Upper lobe of right lung (tissue), 1 donor: ENCODE measurements at places on chromosomes 5 and 9. TPM values are rescaled to one million over a fixed set of nuclear protein-coding genes. Genes with fewer than 3 reads are reported as not detected.

- H3K36me3 ChIP-seq, result no peaks in the 10 kb centered on the region
- H3K4me1 ChIP-seq, result no peaks in the 10 kb centered on the region
- no peak overlapping the region for H3K4me3 ChIP-seq
- DNase-seq, result no peak
- H3K27ac ChIP-seq, result no peak overlapping the region
Measured at GRCh38 chr5:100161868-100162267, 373.3 kb upstream of the FAM174A start.

DNA sequence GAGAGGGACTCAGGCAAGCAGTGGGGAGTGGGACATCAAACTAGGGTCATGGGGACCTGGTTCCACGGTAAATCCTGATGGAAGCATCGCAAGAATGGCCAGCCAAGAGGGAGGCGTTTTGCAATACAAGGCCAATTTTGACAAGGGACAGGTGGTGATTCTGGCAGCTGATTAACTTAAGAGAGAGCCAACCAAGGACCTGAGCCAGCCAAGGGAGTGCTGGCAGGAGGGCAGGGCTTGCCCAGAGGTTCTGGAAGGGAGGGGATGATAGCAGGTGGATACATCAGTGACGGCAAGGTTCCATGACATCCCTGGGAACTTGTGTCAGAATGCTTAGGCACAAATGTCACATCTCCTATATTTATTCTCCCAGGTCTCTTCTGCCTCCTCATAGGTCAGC lies 32.8 kb upstream of the PUM3 start:
- no peak overlapping the region for H3K4me3 ChIP-seq
- no peak overlapping the region for H3K27ac ChIP-seq
- DNase-seq, result no peak

DNA sequence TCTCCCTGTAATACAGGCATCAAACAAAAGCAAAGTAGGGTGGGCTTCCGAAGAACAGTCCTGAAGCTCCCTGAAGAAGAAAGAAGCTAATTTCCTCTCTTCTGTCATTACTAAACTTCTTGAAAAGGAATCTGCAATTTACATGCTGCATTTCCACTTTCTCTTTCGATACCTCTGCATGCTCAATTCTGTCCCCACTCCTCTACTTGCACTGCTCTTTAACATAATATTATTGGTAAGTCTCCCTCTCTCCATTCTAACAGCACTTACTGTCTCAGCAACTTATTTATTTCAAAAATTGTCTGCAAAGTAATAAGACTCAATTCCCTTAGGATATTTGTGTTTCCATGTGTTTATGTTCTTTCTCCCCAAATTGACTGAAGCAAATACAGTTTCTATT lies 3.9 kb upstream of the PLPP1 start:
- peaks cover 8% of the 10 kb centered on the region for H3K4me1 ChIP-seq
- no peak overlapping the region for H3K4me3 ChIP-seq
- no peak for DNase-seq
- H3K27me3 ChIP-seq, result no peaks in the 10 kb centered on the region
- H3K27ac ChIP-seq, result peak overlapping the region; percentile 40

DNA sequence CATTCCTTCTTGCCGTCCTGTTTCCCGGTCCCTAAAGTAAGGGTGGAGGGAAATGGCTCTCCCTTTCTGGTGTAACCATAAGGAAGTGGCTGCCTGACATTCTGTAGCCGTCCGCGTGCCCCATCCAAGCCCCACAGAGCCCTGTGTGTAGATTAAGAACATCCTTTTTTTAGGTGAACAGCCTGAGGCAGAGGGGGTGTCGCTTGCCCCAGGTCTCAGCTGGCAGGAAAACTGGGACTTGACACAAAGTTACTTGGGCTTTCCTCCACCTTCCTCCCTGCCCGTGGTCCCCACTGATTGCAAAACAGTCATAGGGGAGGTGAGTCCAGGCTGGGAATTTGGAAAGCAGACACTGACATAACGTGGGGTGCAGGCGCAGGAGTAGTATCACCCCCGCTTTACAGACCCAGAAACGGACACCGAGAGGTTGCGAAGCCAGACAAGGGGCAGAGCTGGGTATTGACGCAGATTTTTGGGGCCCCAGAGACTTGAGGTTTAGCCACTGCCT lies 22.8 kb downstream of the C9orf50 start:
- peak overlapping the region; percentile 89 for H3K27ac ChIP-seq
- DNase-seq, result no peak
- peaks cover 36% of the 10 kb centered on the region for H3K4me1 ChIP-seq
- H3K4me3 ChIP-seq, result peak overlapping the region; percentile 59
- no peaks in the 10 kb centered on the region for H3K36me3 ChIP-seq

DNA sequence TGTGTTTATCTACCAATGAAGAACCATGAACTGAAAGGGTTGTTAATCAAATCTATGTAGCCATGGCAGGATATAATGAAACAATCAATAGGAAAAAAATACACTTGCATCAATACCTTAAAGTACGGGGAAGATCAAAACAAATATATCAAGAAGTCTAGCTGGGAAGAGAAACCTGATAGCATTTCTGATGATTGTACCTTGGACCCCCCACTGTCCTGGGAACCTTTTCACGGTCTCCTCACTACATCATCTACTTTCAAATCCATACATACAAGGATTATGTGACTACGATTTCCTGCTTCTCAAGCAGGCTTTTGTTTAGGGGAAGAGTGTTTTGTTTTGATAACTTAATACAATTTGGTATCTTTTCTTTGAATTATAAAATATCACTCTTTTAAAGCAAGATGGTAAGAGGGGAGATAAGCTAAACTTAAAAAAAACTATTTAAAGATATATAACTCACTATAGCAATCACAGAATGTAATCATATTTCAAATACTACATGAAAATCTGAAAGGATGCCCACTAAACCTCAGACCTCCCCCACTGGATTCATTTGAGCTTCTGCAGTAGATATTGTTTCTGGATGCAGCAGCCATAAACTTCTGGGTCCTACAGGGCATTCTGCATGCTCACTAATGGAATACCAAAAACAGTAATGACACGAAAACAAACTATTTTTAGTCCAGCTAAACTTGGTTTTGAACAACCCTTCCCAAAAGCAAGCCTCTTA lies 8.0 kb downstream of the EBF1 start:
- H3K27ac ChIP-seq, result no peak overlapping the region
- DNase-seq, result no peak
- H3K4me3 ChIP-seq, result no peak overlapping the region
- peaks cover 20% of the 10 kb centered on the region for H3K27me3 ChIP-seq
- H3K4me1 ChIP-seq, result no peaks in the 10 kb centered on the region

DNA sequence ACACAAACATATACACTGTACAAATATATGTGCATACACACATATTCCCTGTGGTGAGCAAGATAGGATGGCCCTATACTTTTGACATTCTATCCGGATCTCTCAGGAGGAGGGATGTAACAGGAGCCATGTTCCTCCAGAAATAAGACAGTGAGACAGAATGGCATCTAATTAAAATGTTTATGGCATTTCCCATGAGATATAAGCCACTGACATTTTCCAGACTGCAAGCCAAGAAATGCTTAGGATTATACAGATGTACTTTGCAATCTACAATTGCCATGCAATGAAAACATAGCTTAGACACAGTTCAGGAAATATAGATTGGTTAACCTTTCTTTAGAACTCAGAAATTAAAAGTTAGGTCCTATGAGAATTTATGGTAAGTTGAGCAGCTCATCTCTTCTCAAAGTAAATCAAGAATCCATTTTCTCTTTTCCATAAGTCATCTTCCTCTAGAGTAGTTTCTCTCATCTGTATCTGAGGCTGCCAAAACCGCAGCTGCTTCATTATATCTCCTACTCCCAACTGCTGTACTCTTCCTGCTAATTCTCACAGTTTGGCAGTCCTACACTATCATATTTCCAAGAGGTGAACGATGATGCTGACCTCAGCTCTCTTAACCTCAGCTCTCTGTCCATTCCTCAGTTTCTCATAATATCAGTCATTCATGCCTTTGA lies 1719.1 kb downstream of the MAT2B start:
- H3K4me3 ChIP-seq, result no peak overlapping the region
- H3K27me3 ChIP-seq, result no peaks in the 10 kb centered on the region
- H3K27ac ChIP-seq, result no peak overlapping the region
- H3K36me3 ChIP-seq, result no peaks in the 10 kb centered on the region

DNA sequence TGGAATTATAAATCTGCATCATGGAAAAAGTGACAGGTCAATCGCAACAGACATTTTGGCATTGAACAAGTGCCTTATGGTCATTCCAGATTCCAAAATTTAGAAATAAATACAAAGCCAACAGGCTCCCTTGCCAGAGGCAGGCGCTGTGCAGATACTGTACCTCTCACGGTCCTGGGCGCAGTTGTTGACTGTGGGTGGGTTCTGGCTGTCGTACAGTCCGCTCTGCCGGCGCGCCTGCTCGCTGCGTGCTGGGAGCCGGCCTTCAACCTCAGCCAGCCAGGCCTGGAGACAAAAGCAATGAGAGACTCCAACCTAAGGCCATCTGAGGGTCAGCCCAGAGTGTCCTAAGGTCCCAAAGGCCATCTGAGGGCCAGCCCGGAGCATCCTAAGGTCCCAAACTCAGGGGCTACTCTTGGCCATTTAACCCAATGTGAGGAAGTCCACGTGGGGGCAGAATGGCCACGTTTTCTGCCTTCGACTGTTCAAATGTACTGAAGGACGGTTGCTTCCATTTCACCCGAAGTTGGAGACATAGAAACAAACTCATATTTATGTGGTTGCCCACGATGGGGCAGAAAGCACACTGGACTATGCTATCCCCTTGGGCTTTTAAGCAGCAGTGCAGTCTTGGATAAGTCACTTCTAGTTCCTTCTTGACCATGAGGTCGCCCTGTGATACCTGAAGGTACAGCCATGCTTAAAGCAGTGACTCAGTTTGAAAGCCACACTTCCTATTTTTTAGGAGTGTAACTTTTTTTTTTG lies 65.2 kb downstream of the USP20 start:
- no peaks in the 10 kb centered on the region for H3K27me3 ChIP-seq
- DNase-seq, result no peak
- H3K27ac ChIP-seq, result no peak overlapping the region

GRCh38 chr5:174827558-174827957 lies 103.2 kb downstream of the MSX2 start:
- H3K4me1 ChIP-seq, result no peaks in the 10 kb centered on the region
- DNase-seq, result no peak
- H3K27ac ChIP-seq, result no peak overlapping the region
- no peaks in the 10 kb centered on the region for H3K27me3 ChIP-seq
- H3K36me3 ChIP-seq, result no peaks in the 10 kb centered on the region

DNA sequence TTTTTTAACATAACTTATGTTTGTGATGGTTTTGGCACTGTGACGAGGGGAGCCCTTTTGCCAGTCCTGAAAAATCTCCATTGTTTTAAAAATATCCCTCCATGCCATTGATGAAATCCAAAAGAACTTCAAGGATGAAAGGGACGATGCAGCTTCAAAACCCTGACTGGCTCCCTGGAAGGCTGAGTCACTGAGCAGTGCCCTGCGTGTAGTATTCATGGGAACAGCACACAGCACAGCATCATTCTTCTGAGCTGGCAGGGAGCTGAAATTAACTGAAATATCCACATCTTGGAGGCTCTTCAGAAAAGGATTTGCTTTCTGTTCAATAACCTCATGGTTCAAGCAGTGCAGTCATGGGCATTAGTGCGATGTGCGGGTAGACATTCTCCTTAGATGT lies 29.7 kb downstream of the PDE4D start:
- H3K4me1 ChIP-seq, result no peaks in the 10 kb centered on the region
- no peak for DNase-seq
- no peak overlapping the region for H3K27ac ChIP-seq
- no peaks in the 10 kb centered on the region for H3K27me3 ChIP-seq
- no peaks in the 10 kb centered on the region for H3K36me3 ChIP-seq
- no peak overlapping the region for H3K4me3 ChIP-seq

DNA sequence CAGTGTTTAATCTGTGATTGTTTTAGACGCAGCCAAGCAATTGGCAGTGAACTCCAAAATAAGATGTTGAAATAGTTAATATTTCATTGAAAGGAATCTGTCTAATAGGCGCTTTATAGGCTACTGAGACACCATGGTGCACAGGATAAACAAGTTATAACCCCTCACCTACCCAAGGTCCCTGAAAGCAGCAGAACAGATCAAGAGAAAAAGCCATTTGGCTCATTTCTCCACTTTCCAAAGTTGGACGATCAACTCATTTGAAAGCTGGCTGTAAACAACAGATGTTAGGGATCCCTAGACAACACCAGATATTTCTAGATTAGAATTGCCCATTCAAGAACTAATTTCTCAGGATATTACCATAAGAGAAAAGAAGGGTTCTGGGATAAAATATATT lies 4.9 kb downstream of the PUM3 start:
- peak overlapping the region; percentile 40 for H3K27ac ChIP-seq
- H3K4me1 ChIP-seq, result peaks cover 53% of the 10 kb centered on the region
- H3K4me3 ChIP-seq, result peak overlapping the region; percentile 9
- peaks cover 29% of the 10 kb centered on the region for H3K36me3 ChIP-seq
- no peaks in the 10 kb centered on the region for H3K27me3 ChIP-seq

- no peak overlapping the region for H3K4me3 ChIP-seq
- H3K27me3 ChIP-seq, result no peaks in the 10 kb centered on the region
- no peak for DNase-seq
- no peak overlapping the region for H3K27ac ChIP-seq
- no peaks in the 10 kb centered on the region for H3K36me3 ChIP-seq
Measured at GRCh38 chr5:127802477-127802865, 99.3 kb downstream of the CCDC192 start.

GRCh38 chr5:173056783-173057061 lies 570 bp downstream of the CREBRF start:
- no peak for DNase-seq
- peaks cover 4% of the 10 kb centered on the region for H3K36me3 ChIP-seq
- H3K4me3 ChIP-seq, result peak overlapping the region; percentile 99
- H3K4me1 ChIP-seq, result peaks cover 20% of the 10 kb centered on the region
- H3K27me3 ChIP-seq, result no peaks in the 10 kb centered on the region

DNA sequence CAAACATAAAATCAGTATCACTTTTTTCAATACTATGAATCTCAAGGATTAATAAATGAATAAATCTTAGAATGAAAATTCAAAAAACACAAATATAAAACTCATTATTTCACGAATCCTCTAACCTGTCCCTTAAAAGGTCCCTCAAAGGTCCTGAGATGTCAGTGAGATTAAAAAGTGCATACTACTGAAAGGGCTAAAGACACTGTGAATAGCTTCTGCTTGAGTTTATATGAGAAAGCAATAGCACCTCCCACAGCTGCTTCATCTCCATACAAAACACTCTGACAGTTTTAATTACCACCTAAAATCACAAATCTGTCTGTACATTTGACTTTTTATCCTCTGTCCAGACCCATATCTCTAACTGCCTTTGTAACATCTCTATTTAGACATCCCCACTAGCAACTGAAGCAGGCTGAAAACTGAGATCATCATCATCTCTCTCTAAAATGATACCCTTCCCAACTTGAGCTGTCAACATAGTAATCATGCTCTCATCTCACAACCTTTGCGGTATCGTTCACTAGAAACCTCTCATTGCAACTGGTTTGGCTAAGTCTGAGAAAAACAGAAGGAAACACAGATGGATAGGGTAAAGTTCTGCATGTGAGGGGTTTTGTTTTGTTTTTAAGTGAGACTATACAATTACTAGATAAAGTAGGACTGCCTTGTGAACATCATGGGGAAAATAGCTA lies 56.3 kb downstream of the TBCA start:
- no peak for DNase-seq
- H3K27ac ChIP-seq, result no peak overlapping the region
- H3K4me3 ChIP-seq, result no peak overlapping the region
- H3K36me3 ChIP-seq, result no peaks in the 10 kb centered on the region
- no peaks in the 10 kb centered on the region for H3K27me3 ChIP-seq
- H3K4me1 ChIP-seq, result no peaks in the 10 kb centered on the region

The PCDHGA4 gene
- total RNA-seq, result 3.9 TPM

The ARSI gene
- total RNA-seq, result 4.0 TPM

The NTRK2 gene
- total RNA-seq, result 0.98 TPM

The LRRC70 gene
- 2.4 TPM for total RNA-seq

The CSF2 gene
- total RNA-seq, result 7.1 TPM

The TPRN gene
- total RNA-seq, result 22.3 TPM
